Activated naive CD4-positive, alpha-beta T cell treated with anti-CD3 and anti-CD28 coated beads, Interleukin-2, amount 50 U/mL, for 16 hours (primary cell): ENCODE measurements at places on chromosomes 12 and 14.

DNA sequence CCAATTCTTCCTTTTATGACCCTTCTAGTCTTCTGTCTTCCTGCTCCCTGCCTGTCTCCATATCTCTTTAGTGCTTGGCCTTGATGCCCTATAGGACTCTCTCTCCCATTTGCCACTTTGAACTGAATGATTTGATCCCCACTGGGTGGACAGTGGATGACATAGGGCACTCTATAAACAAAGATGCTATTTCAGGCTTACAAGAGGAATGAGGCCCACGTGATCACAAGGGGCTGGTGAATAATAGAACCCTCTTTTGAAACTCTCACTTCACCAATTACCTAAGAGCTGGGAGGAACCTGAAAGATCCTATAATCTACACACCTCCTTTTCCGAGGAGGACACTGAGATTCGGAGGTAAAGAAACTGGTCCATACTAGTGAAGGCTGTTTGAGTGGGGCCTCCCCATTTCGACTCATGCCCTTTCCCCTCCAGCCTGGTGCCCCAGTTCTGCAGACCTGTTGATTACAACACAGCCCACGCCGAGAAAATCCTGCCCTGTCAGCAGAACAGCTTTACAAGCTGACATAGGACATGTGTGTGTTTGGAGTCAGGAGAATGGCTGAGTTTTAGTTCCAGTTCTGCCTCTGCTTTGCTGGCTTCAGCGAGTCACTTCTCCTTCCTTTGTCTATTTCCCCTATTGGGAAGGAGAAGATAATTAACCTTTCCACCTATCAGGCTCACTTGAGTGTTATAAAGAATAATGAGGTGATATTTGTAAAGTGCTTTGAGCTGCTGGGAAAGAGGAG lies 400.3 kb downstream of the ZFP36L1 start:
- DNase-seq: no peak

GRCh38 chr12:58932806-58933681 lies 12.7 kb upstream of the LRIG3 start:
- no peak for DNase-seq

DNA sequence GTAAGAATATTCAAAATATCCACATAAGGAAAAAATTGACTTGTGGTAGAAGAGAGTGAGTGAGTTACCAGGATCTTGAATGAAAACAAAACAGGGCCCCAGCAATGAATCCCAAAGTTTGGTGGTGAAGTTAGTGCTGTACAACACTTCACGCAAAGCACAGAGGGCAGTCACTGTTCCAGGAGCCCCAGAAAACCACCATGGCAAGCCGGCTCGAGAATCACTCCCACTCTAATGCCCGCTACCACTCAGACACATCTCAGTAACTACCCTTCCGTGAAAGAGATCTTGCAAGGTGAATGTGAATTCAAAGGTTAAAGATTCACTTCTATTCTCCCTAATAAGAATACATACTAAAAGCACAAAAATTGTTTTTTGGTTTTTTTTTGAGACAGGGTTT lies 30.1 kb downstream of the CLIP1 start:
- DNase-seq: no peak

DNA sequence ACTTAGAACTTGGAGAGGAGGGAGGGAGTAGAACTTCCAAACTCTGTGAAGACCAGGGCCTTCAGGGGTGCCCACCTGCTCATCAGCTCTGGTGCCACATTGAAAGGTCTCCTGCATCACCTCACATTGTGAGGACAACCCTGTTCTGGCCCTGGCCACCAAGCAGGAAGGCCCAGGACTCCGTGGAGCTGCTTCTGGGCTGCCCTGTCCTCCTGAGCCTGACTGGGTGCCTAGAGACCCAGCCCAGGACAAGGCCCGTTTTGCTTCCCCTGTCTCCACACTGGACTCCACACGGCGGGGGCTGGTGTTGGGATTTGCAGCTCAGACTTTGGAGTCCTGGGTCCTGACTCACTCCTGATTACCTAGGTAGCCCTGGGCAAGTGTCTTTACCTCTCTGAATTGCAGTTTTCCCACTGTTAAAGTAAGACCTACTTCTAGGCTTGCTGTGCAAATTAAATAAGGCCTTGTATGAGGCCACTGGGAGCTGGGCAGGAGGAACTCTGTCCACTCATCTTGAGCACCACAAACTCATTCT lies 12.5 kb upstream of the KRT82 start:
- no peak for DNase-seq

DNA sequence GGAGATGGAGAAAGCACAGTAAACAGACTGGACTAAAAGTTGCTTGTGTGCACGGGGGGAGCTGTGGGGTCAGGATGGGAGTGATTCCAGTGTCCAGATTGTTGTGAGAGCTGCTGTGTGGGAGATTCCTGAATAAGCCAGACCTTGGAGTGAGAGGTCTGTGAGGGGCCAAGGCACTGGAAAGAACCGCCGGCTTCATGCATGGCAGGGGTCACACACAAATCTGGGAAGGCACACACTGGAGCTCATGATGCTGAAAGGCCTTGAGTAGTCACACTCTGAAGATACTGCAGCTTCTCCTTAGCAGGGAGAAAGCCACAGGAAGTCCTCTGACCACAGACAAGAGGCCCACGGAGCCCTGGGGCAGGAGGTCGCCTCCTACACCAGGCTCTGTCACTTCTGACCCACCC lies 23.1 kb downstream of the ADCY6 start:
- no peak for DNase-seq

GRCh38 chr14:92093320-92093719 lies 13.1 kb downstream of the ATXN3 start:
- DNase-seq: no peak

- no peak for DNase-seq
These were observed 79.6 kb downstream of the ITPK1 start for GRCh38 chr14:93035917-93036651.

- DNase-seq: no peak
These were observed 29.8 kb downstream of the RASAL1 start for GRCh38 chr12:113105606-113106271.
